Camera-type eye (tissue), 1 donor: ENCODE measurements at places on chromosomes 13 and 19. TPM values are rescaled to one million over a fixed set of nuclear protein-coding genes. Genes with fewer than 3 reads are reported as not detected.

EFNB2 gene
- total RNA-seq, result 70.9 TPM

COX7A1 gene
- 3.6 TPM for total RNA-seq

DOCK9 gene
- 118 TPM for total RNA-seq

CHST8 gene
- total RNA-seq, result 3.8 TPM

ZNF223 gene
- total RNA-seq, result 15.2 TPM

IFI30 gene
- total RNA-seq, result 5.8 TPM

KCNN1 gene
- total RNA-seq, result 11.1 TPM

MBD3L3 gene
- not detected for total RNA-seq

ZNF99 gene
- 1.3 TPM for total RNA-seq

DAZAP1 gene
- 45.7 TPM for total RNA-seq

CYP2F1 gene
- total RNA-seq, result 0.77 TPM

FLT1 gene
- total RNA-seq, result 125 TPM

ZNF808 gene
- total RNA-seq, result 74.4 TPM

LSR gene
- 12.9 TPM for total RNA-seq

ZNF528 gene
- total RNA-seq, result 90.2 TPM

PTPRH gene
- 6.1 TPM for total RNA-seq
